Spinal cord (tissue), 10 donors: ENCODE measurements at places on chromosomes 13 and 19. TPM values are rescaled to one million over a fixed set of nuclear protein-coding genes. Genes with fewer than 3 reads are reported as not detected.

The CACNG6 gene
- polyA plus RNA-seq, result 2.3 TPM

The NLRP9 gene
- polyA plus RNA-seq, result not detected

The LRRC8E gene
- 0.77 TPM for polyA plus RNA-seq

The KIR3DL2 gene
- not detected for polyA plus RNA-seq

The ATP11A gene
- polyA plus RNA-seq, result 22.9 TPM

The TNFSF11 gene
- not detected for polyA plus RNA-seq

The RB1 gene
- 38.0 TPM for polyA plus RNA-seq

The UHRF1 gene
- polyA plus RNA-seq, result 14.0 TPM

The ISYNA1 gene
- 127 TPM for polyA plus RNA-seq

The C5AR1 gene
- 3.5 TPM for polyA plus RNA-seq

The HPN gene
- 1.4 TPM for polyA plus RNA-seq

The SPIB gene
- 0.47 TPM for polyA plus RNA-seq

The EDDM13 gene
- polyA plus RNA-seq, result 3.9 TPM

The SHC2 gene
- polyA plus RNA-seq, result 92.7 TPM

The NLRP11 gene
- polyA plus RNA-seq, result 0.15 TPM

The YJEFN3 gene
- 30.6 TPM for polyA plus RNA-seq

The PSG1 gene
- polyA plus RNA-seq, result not detected

The GSX1 gene
- 3.7 TPM for polyA plus RNA-seq
